ENCODE measurements at places on chromosomes 1 and 21.

DNA sequence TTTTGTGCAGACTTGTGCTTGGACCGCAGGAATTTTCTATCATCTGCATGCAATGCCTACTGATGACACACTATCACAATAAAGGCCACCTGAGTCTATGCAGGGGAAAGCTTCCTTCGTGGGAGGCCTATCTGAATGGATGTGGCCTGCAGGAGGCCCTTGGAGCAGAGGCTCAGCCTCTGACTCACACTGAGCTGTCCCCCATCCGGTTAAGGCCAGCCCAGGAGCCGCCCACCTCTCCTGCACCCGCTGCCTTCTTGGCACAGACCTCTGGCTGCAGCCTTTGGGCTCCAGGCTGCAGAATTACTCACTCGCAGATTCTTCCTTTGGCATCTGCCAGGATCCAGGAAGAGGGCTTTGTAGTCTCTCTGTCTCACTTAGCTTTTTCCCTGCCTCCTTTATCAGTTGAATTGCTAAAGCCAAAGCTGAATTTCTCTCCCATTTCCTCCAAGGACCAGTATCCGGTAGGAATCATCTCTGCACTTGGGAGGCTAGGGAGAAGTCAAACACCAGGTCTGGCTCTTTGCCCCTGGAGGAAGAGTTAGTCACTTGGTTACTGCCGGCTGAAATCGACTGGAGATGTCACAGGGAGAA is 65.1 kb upstream of the JUN start:
- DNase-seq = peak; percentile 92

- DNase-seq = peak; percentile 20
These were observed 2.7 kb upstream of the PRKACB start for GRCh38 chr1:84141182-84142003.

DNA sequence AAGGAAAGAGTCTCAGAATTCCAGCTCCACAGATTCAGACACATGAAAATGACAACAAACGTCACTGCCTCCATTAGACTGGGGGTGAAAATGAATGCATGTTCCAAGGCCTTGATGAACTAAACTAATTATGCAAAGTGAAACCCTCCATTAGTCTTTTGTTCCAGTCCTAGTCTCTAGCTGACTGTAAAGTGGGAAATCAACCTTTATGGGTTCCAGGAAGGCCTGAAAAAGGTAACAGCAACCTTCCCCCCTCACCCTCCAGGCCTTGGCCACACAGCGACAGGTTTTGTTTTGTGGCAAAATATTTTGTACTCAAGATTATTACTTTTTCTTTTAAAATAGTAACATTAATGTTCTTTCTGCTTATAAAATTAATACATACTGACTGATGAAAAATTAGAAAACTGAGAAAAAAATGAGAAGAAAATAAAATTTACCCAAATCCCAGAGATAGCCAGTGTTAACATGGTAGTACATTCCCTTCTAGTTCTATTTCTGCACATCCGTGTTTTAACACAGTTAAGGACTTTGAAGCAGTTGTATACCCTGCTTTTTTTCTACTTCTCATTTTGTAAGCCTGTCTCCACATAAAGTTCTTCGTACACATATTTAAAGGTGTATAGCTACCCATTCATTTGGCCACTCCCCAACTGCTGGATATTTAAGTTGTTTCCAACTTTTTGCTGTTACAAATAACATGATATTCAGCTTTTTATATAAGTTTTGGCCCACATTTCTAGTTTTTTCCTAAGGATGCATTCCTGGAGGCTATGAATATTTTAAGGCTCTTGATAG is 60.9 kb downstream of the CD2 start:
- no peak for DNase-seq

DNA sequence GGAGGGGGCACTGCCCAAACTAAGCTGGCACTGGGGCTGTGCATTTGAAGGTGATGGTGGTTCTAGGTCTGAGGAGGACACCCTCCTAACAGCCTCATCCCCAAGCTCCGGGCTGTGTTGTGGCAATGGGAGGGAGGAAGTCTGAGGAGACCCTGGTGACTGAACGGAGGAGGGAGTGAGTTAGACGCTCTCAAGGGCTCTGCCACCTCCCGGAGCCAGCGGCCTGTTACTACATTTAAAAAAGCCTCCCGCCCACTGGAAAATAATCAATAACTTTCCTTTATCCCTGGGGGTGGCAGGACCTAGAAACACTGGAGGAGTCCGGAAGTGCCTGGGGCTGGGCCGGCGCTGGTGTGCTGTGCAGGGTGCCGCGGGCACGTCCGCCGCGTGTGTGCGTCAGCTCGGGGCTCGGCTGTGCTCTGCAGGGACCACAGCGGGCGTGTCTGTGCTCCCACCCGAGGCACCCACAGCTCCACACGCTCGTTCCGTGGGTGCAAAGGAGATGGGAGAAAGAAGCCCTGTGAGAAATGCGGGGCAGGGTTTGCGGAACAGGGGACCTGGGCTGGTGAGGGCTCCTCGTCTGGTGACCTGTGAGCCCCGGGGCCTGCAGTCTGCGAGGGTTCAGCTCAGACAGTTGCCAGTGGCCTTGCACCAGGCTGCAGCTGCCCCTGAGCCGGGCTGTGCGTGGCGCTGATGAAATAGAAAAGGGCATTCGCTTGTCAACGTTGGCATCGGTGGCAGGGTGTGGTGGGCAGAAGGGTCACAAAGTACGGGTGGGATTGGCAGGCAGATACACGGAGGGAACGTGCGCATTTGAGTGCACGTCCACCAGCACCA is 5.3 kb downstream of the SAMD11 start:
- no peak for DNase-seq

GRCh38 chr1:147919896-147920295 is 8.3 kb upstream of the GPR89B start:
- DNase-seq = no peak
